ENCODE measurements at places on chromosomes 12 and 14.

GRCh38 chr12:6548966-6549683 lies 6.7 kb downstream of the IFFO1 start:
- DNase-seq: no peak

DNA sequence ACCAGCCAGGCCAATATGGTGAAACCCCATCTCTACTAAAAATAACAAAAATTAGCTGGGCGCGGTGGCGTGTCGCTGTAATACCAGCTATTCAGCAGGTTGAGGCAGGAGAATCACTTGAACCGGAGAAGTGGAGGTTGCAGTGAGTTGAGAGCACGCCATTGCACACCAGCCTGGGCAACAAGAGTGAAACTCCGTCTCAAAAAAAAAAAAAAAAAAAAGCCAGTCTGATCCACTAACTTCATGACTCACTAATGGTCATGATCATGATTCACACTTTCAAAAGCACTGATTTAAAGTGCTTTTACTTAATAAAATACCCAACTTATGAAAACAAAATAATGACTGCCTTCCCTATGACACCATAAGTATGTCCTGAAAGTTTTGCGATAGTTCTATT lies 38.4 kb upstream of the CPM start:
- DNase-seq: no peak

GRCh38 chr14:81400202-81400678 lies at the start of gene STON2:
TSS of gene STON2 (minus strand) at chr14:81400324. CDS start at chr14:81398382, 1,942 bp downstream.
- DNase-seq: peak; percentile 38

DNA sequence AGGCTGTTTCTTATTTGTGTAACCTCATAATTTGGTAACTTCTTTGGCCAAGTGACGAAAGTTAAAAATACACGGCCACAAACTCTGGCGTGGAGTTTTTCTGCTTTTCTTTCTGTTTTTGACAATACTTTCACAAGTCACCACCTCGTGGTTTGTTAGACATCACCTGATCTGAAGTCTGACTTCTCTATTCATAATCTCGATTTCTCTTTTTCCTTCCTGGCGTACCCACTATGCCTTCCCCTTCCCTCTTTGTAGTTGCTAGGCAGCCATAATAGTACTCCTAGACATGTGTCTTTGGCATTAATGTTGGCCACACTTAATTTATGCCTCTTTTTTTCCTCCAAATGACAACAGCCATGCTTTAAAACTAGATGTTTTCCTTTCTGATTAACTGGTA lies 97.6 kb downstream of the POLR3B start:
- no peak for DNase-seq

GRCh38 chr12:107558816-107559382 lies 126.7 kb upstream of the PWP1 start:
- no peak for DNase-seq

GRCh38 chr12:99153293-99153692 lies 494.3 kb upstream of the GARIN6 start:
- no peak for DNase-seq

DNA sequence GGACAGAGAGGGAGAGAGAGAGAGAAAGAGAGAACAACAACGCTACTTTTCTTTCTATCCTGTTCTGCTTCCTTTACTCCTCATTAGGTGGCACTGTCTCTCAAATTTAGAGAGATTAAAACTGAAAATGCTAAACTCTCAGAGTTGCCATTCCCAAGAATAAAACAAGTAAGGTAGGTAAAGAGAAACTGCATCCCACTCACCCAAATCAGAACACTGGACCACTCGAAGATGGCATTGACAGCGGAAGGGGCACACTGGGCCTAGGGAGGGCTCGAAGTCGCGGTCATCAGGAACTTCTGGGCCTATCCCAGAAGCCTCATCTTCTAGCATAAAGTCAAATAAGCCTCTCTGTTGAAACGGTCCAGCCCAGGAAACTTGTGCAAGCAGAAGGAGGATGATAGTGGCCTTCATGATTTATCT lies 4.5 kb downstream of the DCN start:
- DNase-seq: no peak

Data from NCI-H524 (cell line).